Activated CD4-positive, alpha-beta T cell treated with anti-CD3 and anti-CD28 coated beads, Interleukin-2, amount 50 U/mL, for 48 hours (primary cell): ENCODE measurements at places on chromosomes 4 and X.

DNA sequence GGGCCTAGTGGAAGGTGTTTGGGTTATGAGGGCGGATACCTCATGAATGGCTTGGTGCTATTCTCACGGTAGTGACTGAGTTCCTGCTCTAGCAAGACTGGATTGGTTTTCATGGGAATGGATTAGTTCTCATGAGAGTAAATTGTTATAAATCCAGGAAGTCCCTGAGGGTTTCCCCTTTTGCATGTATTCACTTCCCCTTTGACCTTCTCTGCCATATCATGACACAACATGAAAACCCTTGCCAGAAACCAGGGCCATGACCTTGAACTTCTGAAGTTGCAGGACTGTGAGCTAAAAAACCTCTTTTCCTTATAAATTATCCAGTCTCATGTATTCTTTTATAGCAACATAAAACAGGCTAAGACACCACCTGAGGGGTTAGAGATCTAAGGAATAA lies 529.7 kb upstream of the RPS6KA3 start:
- DNase-seq = no peak

DNA sequence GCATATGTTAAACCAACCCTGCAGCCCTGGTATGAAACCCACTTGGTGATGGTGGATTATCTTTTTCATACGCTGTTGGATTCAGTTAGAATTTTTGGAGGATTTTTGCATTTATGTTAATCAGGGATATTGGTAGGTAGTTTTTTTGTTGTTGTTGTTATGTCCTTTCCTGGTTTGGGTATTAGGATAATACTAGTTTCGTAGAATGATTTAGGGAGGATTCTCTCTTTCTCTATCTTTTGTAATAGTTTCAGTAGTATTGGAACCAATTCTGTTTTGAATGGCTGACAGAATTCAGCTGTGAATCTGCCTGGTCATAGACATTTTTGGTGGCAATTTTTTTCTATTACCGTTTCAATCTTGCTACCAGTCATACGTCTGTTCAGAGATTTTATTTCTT lies 305.4 kb downstream of the IDS start:
- DNase-seq = no peak

GRCh38 chrX:18949291-18949943 lies 34.5 kb downstream of the PHKA2 start:
- DNase-seq = no peak

DNA sequence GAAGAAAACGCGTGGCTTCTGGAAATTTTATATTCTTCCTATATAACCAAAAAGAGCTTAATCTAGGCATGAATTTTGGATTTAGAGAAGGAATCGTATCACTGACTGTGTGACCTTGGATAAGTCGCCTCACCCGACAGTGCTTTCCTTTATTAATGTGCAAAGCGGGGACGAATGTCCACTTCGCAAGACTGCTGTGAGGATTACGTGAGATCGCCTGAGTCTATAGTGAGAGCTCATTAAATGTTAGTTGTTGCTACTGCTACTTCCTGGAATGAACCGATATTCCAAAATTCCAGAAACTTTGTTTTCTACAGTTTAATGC lies 448 bp upstream of the TBC1D8B start:
- DNase-seq = no peak

DNA sequence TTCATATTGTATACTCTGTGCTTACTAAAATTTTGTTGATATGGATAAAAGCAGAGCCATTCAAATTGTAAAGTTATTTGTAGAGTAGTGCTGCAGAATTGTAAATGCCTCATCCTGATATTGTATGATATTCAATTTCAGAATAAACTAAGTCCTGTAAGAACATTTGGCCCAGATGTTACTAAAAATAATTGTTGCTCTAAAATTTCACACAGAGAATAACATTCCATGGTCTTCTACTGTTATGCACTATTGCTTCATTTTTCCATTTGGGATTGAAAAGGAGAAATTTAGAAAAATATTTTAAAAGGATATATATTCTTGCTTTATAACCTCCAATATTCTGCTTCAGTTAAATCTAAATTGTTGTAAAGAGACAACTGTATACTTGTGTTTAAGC lies 195.6 kb downstream of the LARP7 start:
- no peak for DNase-seq

GRCh38 chrX:152958524-152959465 lies 35.1 kb downstream of the PNMA5 start:
- peak; percentile 92 for DNase-seq

GRCh38 chr4:54255881-54256280 lies 26.8 kb downstream of the PDGFRA start:
- no peak for DNase-seq

DNA sequence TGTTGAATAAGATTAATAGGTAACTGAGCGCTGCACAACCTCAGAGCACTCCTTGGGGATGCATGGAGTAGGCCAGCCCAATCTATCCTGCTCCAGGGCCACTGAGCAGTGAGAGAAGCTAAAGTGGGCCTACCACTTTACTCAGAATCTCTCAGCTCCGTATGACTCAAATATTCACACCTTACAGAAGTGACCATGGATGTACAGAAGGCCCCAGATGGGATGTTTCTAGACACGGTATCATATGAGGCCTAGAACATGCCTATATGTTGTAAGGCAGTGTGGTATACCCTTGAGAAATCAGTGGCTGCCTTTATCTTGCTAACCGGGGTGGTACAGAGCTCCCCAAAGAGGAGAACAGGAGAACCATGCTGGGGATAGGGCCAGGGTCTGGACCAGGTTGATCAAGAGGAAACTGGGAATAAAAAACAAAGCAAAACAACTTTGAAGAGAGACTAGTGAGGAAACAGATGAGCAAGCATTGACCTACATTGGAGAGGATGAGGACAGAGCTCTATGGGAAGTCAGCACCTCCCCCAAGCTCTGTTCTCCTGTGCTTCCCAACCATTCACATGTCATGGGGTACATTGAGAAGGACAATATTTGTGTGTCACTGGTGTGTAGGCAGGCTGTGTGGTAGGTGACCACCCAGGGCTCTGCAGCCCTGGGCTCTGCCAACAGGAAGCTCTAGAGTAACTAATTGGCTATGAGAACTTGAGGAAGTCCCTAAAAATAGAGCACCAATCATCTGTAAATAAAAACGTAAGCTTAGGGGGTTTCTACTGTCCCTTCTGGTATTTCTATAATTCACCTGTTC lies 31.4 kb downstream of the HOPX start:
- DNase-seq = no peak

GRCh38 chr4:143438710-143439109 lies 74.8 kb upstream of the SMARCA5 start:
- DNase-seq = no peak

GRCh38 chr4:70364002-70364401 lies 3.4 kb downstream of the SMR3A start:
- no peak for DNase-seq

DNA sequence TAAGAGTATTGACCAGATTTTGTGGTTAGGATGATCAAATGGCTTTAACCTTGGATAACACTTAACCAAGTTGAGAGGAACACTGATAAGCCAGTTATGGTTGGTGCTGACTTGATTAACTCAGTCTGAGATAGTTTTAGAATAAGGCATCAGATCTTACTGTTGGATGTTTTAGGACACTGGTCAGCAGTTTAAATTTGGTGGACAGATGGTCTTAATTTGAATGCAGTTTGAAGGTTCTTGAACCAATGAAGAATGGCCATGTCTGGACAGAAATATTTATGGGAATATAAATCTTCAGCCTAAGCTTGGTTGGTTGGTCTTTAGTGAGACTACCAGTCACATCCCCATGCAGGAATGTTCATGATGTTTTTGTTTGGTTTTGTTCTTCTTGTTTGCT lies 2.6 kb upstream of the GIMD1 start:
- DNase-seq = no peak

DNA sequence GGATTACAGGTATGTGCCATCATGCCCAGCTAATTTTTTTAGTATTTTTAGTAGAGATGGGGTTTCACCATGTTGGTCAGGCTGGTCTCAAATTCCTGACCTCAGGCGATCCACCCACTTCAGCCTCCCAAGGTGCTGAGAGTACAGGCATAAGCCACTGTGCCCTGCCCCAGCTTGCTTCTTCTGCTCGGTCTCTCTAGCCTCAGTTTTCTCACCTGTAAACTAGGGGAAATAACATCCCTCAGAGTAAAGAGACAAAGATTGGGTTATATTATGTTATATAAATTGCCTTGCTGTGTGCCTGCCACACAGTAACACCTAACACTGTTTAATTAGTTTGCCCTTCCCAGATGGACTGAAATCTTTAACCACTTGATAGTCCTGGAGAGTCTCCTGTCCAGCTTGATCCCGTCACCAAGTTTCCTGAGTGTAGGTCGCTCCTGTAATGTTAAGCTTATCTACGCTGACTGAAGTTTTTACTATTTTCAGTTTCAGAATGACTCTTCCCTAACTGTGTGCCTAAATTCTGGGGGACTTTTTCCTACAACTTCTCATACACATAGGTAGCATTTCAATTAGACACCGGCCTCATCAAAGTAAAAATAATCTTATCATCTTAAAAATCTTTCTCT lies 412.7 kb upstream of the TENM3 start:
- DNase-seq = no peak

GRCh38 chr4:56406151-56406550 lies 18.9 kb upstream of the AASDH start:
- DNase-seq = no peak

DNA sequence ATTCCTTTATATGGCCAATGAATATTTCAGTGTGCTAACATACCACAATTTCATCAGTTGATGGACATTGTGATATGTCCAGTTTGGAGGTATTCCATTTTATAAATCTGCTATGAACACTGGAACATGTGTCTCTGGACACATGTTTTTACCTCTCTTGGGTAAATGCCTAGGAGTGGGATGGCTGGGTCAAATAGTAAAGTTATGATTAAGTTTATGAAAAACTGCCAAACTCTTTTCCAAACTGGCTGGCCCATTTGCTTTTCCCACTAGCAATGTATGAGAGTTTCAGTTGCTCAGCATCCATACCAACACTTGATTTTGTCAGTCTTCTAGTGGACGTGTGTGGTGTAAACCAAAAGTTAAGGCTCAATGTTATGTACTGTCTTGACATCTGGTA lies 40.5 kb downstream of the CEP44 start:
- no peak for DNase-seq

DNA sequence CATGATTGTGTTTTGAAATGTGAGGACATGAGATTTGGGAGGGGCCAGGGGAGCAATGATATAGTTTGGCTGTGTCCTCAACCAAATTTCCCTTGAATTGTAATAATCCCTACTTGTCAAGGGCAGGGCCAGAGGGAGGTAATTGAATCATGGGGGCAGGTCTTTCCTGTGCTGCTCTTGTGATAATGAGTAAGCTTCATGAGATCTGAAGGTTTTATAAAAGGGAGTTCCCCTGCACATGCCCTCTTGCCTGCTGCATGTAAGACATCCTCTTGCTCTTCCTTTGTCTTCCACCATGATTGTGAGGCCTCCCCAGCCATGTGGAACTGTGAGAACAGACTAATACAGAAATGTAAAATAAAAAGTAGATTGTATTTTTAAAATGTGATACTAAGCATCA lies 1294.9 kb downstream of the ADGRL3 start:
- no peak for DNase-seq

DNA sequence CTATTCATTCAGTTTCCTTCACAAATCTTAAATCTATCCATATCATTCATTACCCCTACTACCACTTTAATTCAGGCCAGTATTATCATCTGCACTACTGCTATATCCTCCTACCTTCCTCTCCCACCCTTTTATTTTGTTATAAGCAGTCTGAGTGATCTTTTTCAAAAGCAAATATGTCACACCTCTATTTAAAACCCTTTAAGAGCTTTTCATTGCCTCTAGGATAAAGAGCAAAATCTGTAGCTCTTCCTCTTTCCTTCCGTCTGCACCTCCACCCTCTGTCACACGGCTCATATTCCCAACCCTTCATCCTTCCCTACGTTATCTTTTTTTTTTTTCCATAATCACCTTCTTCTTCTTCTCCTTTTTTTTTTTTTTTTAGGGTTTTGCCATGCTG lies 60.3 kb upstream of the SMIM10 start:
- DNase-seq = no peak

DNA sequence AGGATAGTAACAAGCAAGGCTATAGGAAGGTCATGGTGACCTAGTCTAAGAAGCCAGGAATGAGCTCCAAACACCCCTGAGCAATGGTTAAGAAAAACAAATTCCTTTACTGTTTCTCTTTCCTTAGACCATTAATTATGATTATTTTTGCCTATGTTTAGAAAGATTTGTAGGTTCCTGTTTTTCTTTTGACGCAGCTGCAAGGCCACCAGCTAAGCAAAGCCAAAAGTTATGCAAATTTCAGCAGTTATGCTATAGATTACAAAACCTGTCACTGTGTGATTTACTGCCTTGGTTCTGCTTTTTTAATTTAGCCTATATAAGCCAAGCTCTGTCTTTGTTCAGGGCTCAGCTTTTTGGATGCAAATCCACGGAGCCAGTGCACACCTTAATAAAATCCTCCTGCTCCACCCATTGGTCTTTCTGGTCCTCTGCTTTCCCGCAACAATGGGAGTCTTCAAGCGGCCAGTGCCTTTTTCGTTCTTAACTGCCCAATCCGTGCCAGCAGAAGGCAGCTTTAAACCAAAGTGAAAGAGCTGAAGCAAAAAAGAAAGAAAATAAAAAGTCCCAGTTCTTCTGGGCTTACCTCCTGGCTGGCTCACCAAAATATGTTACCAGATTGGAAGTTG lies 1.4 kb upstream of the CEP135 start:
- DNase-seq = no peak

GRCh38 chr4:68176500-68176899 lies 46.8 kb upstream of the TMPRSS11F start:
- DNase-seq = no peak

GRCh38 chr4:78345237-78345636 lies 206.3 kb upstream of the ANXA3 start:
- DNase-seq = no peak

- DNase-seq = no peak
Measured at GRCh38 chrX:110170029-110170428, 147.9 kb downstream of the AMMECR1 start.

- no peak for DNase-seq
Measured at GRCh38 chr4:42420140-42420539, 22.9 kb downstream of the SHISA3 start.

GRCh38 chrX:150984169-150984824 lies 1.2 kb downstream of the HMGB3 start:
- peak; percentile 5 for DNase-seq

DNA sequence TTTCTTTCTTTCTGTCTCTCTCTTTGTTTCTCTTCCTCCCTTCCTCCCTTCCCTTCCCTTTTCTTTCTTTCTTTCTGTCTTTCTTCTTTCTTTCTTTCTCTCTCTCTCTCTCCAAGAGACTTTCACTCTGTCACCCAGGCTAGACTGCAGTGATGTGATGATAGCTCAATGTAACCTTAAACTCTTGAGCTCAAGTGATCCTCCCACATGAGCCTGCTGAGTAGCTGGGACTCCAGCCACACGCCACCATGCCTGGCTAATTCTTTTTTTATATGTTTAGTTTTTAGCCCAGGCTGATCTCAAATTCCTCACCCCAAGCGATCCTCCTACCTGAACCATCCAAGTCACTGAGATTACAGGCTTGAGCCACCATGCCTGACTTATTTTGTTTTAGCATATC lies 64.3 kb upstream of the EMCN start:
- no peak for DNase-seq

- DNase-seq = no peak
Measured at GRCh38 chrX:1493412-1493811, 40.7 kb upstream of the ASMTL start.
